ENCODE measurements at places on chromosomes 1 and 21.

GRCh38 chr1:30402031-30402430 lies 321.4 kb downstream of the MATN1 start:
- DNase-seq: no peak

- no peak for DNase-seq
Measured at GRCh38 chr1:79363430-79363829, 356.9 kb upstream of the ADGRL4 start.

GRCh38 chr1:185920602-185921001 lies 186.4 kb downstream of the HMCN1 start:
- no peak for DNase-seq

DNA sequence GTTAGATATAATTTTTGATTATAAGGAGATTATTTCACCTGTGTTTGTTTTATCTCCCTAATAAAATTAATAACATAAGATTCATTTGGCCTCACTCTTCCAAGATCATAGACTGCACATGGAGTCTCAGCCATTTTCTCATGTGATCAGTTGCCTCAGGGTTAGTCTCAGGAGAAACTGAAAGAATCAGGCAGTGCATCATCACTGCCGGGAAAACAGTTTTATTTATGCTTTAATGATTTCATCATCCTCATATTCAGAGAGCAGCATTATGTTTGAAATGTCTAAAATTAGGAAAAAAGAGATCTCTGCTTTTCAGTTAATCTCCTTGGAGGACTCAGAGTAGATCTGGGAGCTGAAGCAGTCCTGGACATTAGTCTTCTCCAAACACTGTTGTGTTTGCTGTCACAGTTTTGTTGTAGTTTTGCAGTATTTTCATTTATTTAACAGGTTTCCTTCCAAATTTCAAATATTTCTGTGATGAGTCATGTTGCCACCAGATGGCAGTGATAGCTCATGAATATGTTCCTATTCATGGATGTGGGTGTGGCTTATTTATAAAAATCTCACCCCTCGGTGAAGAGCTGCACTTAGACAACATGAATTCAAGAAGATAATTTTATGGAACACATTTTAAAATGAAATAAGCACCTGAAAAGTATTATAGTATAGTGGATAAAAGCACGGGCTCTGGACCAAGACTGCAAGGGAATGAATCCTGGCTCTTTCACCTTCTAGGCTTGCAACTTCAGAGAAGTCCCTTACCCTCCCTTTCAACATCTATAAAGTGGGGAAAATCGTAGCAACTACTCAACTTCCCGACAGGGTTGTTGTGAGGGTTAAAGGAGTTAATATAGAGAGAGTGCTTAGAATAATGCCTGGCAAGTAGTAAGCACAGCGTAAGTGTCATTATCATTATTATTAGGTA lies 31.2 kb downstream of the CHD1L start:
- DNase-seq: peak; percentile 9

- no peak for DNase-seq
Measured at GRCh38 chr1:156082309-156083091, at the start of gene MEX3A. MEX3A (minus strand) TSS chr1:156082465; CDS start chr1:156081998, 467 bp downstream.

GRCh38 chr1:111476761-111477309 lies 3.1 kb downstream of the C1orf162 start:
- no peak for DNase-seq
